ENCODE measurements at places on chromosomes 1 and 21. TPM values are rescaled to one million over a fixed set of nuclear protein-coding genes. Genes with fewer than 3 reads are reported as not detected.

The SLC9A1 gene
- 11.4 TPM for total RNA-seq

The HHIPL2 gene
- total RNA-seq = not detected

The OR2T2 gene
- total RNA-seq = not detected

The CD101 gene
- total RNA-seq = 2.5 TPM

The MYBPHL gene
- not detected for total RNA-seq

The DMRTA2 gene
- 5.3 TPM for total RNA-seq

The CFAP126 gene
- not detected for total RNA-seq

The CD1D gene
- total RNA-seq = not detected

- H3K4me1 ChIP-seq = no peaks in the 10 kb centered on the region
Measured at GRCh38 chr1:5680600-5680999, 311.6 kb downstream of the NPHP4 start.

GRCh38 chr1:171661076-171661650 is 8.7 kb upstream of the MYOC start:
- no peaks in the 10 kb centered on the region for H3K36me3 ChIP-seq
- H3K4me1 ChIP-seq = peaks cover 22% of the 10 kb centered on the region
- no peaks in the 10 kb centered on the region for H3K27me3 ChIP-seq
- no peak for DNase-seq
- H3K27ac ChIP-seq = no peak overlapping the region

DNA sequence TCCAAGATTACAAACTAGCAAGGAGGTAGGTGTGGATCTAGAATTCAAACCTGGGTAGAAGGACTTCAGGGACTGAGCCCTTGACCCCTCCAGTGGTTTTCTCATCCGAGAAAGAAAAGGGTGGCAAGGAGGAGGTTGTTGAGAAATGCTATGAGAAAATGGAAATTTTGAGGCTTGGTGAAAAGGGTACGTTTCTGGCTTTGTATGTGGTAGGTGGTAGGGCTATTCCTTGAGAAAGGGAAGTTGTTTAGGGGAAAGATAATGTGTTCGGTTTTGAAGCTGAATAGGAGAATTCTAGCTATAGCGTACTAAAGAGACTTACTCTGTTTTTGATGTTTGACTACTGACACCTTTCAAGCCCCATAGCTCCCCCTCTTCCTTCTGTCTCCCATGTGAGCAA is 133.8 kb downstream of the CNIH3 start:
- H3K27ac ChIP-seq = no peak overlapping the region
- no peaks in the 10 kb centered on the region for H3K36me3 ChIP-seq
- no peaks in the 10 kb centered on the region for H3K27me3 ChIP-seq
- no peaks in the 10 kb centered on the region for H3K4me1 ChIP-seq
- H3K4me3 ChIP-seq = no peak overlapping the region

DNA sequence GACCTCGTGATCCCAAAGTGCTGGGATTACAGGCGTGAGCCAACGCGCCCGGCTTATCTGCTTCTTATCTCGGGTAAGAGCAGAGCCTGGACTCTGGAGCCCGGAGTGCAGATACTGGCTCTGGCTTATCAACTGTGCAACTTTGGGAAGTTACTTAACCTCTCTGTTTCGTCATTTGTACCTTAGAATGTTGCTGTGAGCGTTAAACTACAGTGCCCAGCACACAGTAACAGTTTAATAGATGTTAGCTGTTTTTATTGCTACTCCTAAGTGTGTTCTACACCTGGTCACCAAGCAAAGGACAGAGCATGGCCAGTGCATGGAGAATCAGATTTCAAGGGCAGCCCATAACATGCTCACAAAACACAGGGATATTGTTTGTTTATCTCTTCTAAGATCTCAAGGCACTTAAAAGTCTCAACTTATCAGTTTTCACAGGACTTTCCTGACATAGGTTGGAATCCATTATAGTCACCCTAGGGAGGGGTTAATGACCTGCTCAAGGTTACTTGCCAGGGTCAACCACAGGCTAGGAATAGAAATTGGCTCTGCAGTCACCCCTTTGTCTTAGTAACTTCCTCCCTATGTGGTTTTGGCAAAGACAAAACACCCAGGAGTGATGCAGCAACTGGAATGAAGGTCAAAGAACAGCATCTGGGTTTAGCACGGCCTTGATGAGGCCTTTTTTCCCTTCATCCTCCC is 22.5 kb upstream of the SRP9 start:
- H3K27ac ChIP-seq = no peak overlapping the region
- no peak for DNase-seq
- no peak overlapping the region for H3K4me3 ChIP-seq
- H3K27me3 ChIP-seq = no peaks in the 10 kb centered on the region
- H3K4me1 ChIP-seq = no peaks in the 10 kb centered on the region

- H3K27me3 ChIP-seq = no peaks in the 10 kb centered on the region
- no peaks in the 10 kb centered on the region for H3K36me3 ChIP-seq
- no peaks in the 10 kb centered on the region for H3K4me1 ChIP-seq
- no peak overlapping the region for H3K4me3 ChIP-seq
- DNase-seq = no peak
- no peak overlapping the region for H3K27ac ChIP-seq
Measured at GRCh38 chr1:156385534-156386031, 16.6 kb downstream of the RHBG start.

DNA sequence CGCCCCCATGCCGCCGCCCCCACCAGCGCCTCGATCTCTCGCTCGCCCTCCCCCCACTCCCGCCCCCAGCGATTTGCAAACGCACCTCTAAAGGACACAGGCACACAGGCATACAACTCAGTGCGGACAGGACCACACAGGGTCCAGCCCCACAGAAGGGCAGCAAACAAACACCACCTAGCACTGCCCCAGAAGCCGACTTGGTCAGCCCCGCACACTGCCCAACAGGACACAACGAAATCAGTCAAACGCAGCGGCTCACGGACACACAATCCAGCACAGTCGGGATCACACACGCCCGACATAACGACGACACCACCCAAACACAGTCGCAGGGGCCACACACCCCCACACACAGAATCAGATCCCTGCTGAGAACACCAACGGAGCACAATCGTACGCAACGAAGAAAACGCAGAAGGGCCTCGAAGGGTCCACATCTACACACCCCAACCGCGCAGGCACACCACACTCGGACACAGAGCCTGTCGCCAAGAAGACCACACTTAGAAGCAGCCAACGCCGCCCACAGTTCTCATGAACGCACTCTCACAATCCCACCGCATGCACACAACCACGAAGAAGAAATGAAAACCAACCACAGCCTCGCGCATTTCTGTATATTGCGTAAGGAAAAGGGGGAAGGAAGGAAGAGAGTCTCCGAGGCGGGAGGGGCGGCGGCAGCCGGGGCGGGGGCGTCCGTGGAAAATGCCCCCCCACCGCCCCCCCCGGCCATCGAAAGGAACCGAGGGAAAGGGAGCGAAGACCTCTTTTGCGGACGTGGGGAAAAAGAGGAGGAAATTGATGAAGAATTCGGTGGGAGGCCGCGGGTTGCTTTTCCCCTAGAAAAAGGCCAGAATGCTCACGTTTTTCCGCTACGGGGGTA is 481 bp downstream of the TAL1 start:
- peak overlapping the region; percentile 64 for H3K4me3 ChIP-seq
- H3K36me3 ChIP-seq = no peaks in the 10 kb centered on the region
- H3K27ac ChIP-seq = peak overlapping the region; percentile 85
- H3K4me1 ChIP-seq = peaks cover 58% of the 10 kb centered on the region
- DNase-seq = no peak

DNA sequence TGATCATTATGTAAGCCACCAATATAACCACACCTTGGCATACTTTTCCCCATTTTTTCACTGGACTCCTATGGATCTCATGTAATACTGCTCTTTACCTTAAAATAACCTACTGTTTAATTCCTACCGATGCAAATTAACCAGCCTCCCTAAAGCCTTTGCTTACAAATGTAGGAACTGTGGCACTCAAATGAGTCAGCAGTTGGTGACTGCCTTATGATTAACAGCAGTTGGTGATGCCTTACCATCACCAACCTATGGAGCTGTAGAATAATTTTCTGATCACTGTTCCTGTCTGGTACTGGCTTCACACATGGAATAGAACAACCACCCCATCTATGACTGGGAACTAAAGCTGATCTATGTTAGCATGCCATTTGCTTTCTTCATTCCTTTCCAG is 7.8 kb upstream of the NUDT17 start:
- no peaks in the 10 kb centered on the region for H3K27me3 ChIP-seq
- no peak for DNase-seq
- peaks cover 66% of the 10 kb centered on the region for H3K36me3 ChIP-seq
- no peak overlapping the region for H3K4me3 ChIP-seq
- no peaks in the 10 kb centered on the region for H3K4me1 ChIP-seq

- DNase-seq = no peak
- peak overlapping the region; percentile 96 for H3K27ac ChIP-seq
- peaks cover 23% of the 10 kb centered on the region for H3K4me1 ChIP-seq
- H3K36me3 ChIP-seq = no peaks in the 10 kb centered on the region
Measured at GRCh38 chr1:248873993-248874533, 15.2 kb upstream of the ZNF692 start.

GRCh38 chr1:89725011-89725370 is 92.1 kb downstream of the LRRC8C start:
- H3K27me3 ChIP-seq = no peaks in the 10 kb centered on the region
- no peak overlapping the region for H3K4me3 ChIP-seq
- no peak for DNase-seq
- H3K36me3 ChIP-seq = no peaks in the 10 kb centered on the region

DNA sequence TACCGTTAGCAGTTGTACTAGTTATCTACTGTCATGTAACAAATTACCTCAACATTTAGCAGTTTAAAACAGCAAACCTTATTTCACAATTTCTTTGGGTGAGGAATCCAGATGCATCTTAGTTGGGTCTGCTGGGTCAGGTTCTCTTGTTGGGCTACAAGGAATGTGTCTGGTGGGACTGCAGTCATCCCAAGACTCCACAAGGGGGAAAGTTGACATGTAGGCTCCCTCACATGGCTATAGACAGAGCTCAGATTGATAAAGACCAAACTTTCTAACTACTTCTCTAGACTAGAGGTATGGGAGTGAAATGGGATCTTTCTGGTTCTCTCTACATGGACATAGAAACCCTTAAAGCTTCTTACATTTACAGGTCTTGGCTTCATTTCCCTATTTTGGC is 160.9 kb downstream of the UCK2 start:
- H3K27me3 ChIP-seq = no peaks in the 10 kb centered on the region
- no peaks in the 10 kb centered on the region for H3K36me3 ChIP-seq
- no peak overlapping the region for H3K27ac ChIP-seq
- H3K4me1 ChIP-seq = peaks cover 14% of the 10 kb centered on the region
- no peak overlapping the region for H3K4me3 ChIP-seq

DNA sequence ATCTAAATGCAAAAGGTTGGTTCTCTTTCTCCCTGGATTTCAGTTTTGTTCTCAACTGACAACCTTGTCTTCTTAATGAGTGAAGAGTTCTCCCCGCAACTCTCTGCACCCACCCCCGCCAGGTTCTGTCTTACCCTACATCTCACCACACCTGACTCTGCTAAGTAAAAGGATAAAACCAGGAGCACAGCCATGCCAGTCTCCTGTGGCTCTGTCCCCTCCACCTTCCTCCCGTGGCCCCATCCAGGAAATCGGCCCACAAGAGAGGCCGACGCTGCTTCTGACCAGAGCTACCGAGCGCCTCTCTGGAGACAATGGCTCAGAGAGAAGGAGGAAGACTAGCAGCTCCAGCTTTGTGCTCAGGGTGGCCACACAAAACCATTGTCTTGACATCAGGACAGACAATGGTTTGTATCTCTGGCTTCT is 72.2 kb downstream of the PLEKHA6 start:
- no peak for DNase-seq
- H3K4me3 ChIP-seq = no peak overlapping the region
- no peaks in the 10 kb centered on the region for H3K36me3 ChIP-seq
- H3K27ac ChIP-seq = peak overlapping the region; percentile 63

DNA sequence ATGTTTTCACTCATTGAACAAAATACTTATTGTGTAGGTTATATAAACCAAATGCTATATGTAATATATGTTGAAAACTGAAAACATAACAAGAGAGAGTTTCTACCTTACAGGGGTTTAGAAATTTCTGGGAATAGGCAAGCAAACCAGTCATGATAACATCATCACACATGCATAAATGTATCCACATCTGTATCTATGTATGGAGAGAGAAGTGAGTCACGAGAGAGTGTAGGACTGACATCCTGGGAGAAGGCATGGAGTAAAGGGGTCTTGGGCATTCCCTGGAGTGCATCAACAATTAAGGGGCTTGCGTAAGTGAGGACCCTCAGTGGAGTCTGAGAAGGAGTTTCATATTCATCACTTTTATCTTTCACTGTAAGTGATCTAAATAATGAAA is 65.5 kb downstream of the PCNX2 start:
- no peaks in the 10 kb centered on the region for H3K27me3 ChIP-seq
- H3K4me3 ChIP-seq = no peak overlapping the region
- no peaks in the 10 kb centered on the region for H3K4me1 ChIP-seq
- no peak overlapping the region for H3K27ac ChIP-seq
- no peaks in the 10 kb centered on the region for H3K36me3 ChIP-seq

DNA sequence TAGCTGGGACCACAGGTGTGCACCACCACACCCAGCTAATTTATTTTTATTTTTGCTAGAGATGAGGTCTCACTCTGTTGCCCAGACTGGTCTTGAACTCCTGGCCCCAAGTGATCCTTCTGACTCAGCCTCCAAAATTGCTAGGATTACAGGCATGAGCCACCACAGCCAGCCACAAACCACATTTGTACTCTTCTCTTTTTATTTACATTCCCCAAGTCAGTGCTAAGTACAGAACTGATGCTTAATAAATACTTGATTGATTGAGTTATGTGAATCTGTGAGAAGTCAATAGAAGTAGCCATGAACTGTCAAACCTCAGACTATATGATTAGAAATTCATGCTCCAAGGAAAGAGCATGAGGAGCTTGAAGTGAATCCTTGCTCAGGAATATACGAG is 48.5 kb upstream of the S1PR1 start:
- H3K27ac ChIP-seq = no peak overlapping the region
- no peaks in the 10 kb centered on the region for H3K4me1 ChIP-seq
- H3K4me3 ChIP-seq = no peak overlapping the region
- no peak for DNase-seq
- no peaks in the 10 kb centered on the region for H3K27me3 ChIP-seq
- no peaks in the 10 kb centered on the region for H3K36me3 ChIP-seq

All from esophagus squamous epithelium (tissue), 5 donors.